Stimulated activated naive CD8-positive, alpha-beta T cell treated with anti-CD3 and anti-CD28 coated beads, Interleukin-15, Interleukin-2, amounts not matched to agents 100 U/mL and 50 U/mL, for 24 hours (primary cell): ENCODE measurements at places on chromosomes 3 and 15.

DNA sequence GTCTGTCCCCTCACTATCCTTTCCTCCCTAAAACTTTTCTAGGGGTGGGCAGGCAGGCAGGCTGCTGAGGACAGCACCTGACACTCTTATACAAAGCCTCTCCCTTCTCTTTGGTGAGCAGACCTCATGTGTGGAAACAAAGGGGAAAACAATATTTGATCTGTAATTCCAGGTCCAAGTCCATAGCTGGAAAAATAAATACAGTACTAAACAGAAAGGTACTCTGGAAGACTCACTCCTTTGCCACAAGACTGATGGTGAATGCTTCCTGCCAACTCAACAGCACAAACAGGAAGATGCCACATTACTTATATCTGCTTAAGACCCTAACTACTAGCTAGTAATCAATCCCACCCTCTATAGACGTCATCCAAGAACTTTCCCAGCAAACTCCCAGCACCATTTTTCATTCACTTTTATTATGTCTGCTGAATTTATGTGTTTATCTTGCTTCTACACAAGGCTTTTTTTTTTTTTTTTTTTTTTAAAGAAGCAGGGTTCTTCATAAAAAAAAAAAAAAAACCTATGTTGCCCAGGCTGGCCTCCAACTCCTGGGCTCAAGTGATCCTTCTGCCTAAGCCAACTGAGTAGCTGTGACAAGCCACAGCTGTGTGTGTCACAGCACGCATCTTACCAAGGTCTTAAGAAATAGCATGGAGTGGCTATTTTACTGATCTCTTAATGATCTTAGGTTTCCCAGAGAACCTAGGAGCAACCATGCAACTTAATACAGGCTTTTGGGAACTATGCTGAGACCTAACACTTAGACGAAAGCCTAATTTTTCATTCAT lies 44.2 kb upstream of the CSPG5 start:
- DNase-seq = no peak

- DNase-seq = no peak
Measured at GRCh38 chr3:75396316-75396802, 267.8 kb upstream of the FRG2C start.

GRCh38 chr3:171165499-171165921 lies 139.0 kb upstream of the SLC2A2 start:
- DNase-seq = no peak

DNA sequence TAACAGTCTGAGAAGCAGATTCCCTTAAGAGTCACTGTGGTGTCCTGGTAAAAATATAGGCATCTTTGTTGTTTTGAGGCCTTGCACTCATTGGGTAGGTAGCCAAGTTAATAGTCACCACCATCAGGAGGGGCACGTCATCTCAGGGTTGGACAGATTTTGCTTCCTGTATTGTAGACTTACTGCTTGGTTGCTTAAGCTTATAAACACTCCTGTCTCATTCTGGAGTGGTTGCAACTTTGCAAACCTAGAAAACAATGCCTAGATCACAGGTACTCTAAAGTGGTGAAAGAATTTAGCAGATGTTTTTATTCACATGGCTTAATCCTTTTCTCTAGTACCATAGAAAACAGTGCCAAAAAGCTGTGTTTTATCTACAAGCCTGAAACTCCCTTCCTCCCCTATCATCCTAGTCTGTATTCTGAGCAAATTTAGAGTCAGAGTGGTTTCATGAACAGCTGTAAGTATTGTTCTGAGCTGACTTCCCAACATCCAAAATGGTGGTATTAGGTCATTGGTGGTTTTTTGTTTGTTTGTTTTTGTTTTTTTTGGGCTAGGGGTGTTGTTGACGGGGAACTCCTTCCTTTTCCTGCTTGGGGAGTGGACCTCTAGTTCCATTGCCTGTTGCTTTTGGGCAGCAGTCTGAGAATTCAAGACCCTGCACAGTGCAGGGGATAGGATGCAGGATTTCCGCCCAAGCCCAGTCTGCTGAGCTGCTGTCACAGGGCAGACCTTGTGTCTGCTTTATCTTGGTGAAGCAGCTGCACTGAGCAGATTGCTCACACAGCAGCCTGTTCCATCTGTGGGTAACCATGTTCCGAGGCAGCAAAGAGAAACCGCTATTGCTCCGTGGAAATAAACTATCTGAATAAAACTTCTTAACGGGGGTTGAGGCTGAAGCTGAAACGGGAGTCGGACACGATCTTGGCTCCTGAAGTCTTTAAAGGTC lies 202.0 kb downstream of the AKAP13 start:
- DNase-seq = peak; percentile 56
